ENCODE measurements at places on chromosomes 1 and 21.

DNA sequence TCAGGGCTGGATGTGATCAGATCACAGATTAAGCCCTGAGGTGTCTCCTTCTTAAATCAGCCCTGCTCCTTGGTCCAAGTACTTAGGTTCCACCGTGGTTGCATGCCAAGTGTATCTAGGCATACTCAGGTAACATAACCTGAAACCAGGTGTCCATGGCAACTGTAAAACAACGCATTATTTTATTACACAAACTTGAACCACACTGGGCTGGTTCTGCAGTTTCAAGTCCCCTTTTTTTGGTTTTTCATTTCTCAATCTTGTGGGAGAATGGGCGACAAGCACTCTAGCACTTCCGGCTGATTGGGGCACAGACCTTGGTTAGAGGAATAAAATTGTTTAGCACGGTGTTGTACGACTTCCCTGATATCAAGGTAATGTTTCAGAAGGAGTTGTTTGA lies 65.2 kb downstream of the GBP6 start:
- DNase-seq: no peak

GRCh38 chr1:229102741-229103391 lies 168.0 kb upstream of the RAB4A start:
- no peak for DNase-seq

DNA sequence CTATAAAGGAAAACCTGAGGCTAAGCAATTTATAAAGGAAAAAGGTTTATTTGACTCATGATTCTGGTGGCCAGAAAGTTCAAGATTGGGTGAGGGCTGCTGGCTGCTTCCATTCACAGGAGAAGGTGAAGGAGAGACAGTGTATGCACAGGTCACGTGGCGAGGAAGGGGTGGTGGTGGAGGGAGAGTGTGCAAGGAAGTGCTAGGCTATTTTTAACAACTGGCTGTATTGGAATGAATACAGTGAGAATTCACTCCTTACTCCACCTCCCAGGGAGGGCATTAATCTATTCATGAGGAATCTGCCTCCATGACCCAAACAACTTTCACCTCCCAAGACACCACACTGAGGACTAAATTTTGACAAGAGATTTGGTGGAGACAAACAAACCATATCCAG lies 51.0 kb downstream of the SYDE2 start:
- no peak for DNase-seq

- DNase-seq: no peak
Observed at GRCh38 chr1:2373551-2374251, 17.7 kb downstream of the MORN1 start.

DNA sequence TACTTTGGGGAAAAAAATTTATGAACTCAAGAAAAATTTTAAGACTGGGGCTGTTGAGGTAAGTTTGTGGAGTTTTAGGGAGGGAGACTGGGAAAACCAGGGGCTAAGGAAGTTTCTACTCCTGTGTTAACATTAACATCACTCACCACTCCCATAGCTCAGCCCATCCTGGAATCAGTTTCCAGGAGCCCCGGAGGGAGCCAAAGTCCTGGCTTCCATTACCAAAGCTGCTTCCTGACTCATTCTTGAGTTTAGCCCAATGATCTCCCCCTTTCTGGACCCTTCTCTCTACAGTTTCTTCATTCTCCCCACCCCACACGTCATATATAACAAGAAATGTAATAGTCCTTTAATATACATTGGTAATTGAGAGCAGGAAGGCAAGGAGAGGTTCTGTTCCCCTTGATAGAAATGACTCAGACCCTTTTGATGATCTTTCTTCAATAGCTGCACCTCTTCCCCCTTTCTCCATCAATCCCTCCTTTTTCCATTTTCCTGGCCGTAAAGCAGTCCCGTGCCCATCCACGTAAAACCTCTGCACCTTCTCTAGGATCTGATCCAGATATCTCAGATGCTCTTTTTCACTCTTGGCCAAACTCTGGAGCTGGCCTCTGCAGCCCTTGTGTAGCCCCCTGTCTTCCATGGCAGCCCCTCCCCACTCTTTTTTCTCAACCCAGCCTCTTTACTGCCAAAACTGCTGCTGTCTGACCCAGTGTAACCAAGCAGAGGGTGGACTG lies 4.6 kb upstream of the PIAS3 start:
- no peak for DNase-seq

DNA sequence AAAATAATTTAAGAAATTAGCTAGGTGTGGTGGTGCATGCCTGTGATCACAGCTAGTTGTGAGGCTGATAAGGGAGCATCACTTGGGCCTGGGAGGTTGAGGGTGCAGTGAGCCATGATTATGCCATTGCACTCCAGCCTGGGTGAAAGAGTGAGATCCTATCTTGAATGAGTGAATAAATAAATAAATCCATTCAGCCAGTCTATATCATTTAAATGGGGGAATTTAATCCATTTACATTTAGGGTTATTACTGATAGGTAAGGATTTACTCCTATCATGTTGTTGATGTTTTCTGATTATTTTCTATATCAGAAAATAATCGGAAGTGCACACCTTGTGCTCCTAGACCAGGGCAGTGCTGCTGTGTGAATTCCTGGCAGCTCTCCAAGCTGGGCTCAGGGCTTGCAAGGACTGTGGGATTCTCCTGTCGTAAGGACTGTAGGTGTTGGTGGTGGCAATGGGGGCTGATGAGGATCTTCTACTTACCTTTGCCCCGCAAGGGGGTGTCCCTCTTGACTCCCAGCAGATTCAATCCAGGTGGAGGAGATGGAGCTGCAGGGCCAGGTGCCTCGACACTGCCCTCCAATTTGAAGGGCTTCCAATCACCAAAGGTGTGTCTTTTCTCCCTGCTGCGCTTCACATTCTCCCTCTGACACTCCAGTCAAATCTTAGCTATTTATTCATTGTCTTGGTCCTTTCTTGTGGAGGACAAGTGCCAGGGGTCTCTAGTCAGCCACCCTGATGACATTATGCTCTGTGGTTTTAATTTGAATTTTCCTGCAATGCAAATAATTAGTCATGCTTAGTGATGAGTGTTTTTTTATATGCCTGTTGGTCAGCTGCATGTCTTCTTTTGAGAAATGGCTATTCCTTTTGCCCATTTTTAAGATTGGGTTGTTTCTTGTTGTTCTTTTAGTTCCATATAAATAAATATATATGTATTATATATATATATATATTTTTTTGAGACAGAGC lies 14.1 kb upstream of the TRAPPC10 start:
- DNase-seq: no peak
